ENCODE measurements at places on chromosomes 3 and 15. TPM values are rescaled to one million over a fixed set of nuclear protein-coding genes. Genes with fewer than 3 reads are reported as not detected.
A peak's percentile ranks its signal among the peaks of the same experiment; 100 is the strongest.

DNA sequence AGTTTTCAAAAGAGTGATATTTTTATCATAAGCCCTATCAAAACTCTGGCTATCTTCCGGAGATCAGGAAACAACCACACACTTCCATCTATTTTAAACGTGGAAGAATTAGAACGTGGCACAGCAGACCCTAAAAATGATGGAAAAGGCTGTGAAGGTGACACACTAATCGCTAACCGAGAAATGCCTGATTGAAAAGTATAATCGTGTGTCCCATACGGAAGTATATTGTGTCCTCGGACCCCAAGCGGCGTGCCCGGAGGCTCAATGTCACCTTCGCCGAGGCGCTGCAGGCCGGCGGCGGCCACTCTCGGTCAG is 642 bp downstream of the COX5A start:
- DNase-seq, result no peak

DNA sequence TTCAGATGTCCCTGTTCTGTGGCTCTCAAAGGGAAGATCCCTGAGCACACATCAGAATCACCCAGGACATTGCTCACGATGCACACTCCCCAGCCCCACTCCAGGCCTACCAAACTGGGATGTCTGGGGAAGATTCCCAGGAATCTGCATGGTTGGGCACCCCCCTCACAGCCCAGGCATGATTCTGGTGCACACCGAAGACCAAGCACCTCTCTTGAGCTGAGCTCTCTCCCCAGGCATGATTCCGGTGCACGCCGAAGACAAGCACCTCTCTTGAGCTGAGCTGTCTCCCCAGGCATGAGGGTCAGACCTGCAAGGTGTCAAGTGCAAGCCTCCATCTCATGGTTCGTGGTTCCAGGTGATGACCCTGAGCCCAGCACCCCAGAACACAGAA is 112.2 kb upstream of the MEF2A start:
- no peak for DNase-seq

DNA sequence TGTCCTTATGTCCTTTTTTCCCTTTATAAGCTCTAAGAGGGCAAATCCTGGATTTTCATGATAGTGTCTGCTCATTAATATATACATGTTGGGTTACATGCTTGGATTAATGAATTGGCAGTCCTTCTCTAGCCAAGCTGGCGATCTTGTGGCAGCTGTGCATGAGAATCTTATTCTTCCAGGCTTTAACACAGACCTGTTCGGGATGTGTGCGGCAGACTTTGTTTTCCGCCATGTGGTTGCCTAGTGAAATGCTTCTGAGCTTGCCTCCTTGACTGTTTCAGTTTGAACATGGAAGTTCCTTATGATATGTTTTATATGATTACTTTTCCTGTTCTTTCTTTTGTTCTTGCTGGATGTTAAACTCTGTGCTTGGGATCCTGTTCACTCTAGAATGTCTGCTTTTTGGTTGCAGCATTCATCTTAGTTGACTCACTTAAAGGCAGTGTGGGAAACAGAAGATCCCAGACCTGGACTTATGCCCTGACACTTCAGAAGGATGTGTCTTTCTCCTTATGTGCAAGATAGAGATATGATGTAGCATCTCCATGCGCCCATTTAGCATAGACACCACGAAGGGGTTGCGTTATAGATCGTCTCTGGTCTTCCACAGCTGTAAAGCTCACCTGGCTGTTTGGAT is 7.2 kb downstream of the CHCHD6 start:
- DNase-seq, result no peak

- no peak for DNase-seq
Observed at GRCh38 chr3:150248116-150248887, 159.8 kb upstream of the TSC22D2 start.

DNA sequence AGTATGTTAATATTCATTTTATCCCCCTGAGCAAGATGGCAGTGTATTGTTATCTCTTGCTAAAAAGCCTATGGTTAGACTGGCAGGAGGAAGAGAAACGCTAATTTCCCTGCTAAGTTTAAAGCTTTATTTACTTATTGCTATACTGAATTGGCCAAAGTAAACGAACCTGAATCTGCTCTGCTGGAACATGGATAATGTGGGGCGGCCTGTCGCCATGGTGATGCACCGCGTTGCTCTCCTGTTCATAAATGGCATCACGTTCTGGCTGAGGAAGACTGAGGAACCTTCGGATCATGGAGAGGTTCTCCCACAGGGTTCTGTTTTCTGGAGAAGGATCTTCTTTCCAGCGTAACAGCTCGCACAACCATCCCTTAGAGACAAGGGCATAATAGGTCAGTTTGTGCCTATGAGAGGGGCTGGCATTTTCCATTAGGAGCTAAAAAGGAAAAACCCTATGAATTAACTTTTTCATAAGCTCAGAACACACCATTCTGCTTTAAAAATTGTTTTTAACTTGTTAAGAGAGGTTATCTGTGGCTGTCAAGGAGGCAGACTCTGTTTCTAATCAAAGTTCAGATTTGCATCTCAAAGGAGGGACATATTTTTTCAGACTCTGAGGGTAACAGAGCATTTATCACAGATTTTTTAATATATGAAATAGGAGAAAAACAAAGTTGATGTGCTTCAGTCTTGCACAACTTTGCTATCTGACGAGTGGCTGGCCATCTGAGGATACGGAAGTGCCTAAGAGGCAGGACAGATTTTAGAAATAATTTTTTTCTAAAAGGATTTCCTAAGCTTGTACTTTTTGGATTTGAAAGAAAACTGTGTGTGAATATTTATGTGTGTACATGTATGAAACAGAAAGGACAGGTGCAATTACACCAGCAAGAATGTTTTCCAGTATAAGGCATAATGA is 73.1 kb downstream of the SATB1 start:
- no peak for DNase-seq

DNA sequence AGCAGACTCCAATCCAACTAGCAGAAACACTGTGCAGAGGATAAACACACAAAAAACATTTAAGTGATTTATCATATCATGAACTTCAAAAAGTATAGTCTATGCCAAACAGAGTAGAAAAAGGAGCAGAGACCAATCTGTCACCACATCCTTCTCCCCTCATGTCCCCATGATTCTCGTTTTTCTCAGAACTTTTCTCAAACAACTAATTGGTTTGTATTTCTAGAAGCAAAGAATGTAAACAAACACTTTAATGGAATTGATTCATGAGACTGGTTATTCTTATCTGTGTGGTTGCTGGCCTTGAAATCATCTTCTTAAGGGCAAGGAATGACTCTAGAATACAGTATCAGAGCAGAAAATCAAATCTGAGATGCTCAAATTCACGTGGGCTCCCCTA is 294.2 kb upstream of the THBS1 start:
- DNase-seq, result no peak

DNA sequence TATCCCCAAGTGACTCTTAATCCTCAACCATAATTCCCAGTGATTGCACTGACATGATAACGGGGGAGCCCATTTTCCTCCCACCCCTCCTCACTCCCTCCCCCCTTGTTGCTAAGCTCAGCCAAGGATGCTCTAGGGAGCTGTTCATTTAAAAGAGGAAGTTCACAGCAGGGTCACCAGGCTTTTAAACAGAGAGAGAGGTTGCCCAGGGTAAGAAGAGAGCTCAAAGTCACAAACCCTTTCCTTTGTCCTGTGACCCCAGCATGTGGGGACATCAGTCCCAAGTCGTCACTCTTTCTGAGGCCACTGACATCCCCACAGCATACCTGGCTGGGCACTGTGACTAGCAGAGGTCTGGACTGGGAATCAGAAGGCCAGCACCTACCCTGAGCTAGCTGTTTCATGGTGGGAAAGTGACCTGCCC is 144.1 kb downstream of the RORA start:
- no peak for DNase-seq

GRCh38 chr3:38257583-38257982 is 8.0 kb upstream of the SLC22A13 start:
- DNase-seq, result no peak

GRCh38 chr15:39778021-39778420 is 4.6 kb downstream of the FSIP1 start:
- DNase-seq, result no peak

GRCh38 chr3:24196526-24196925 is 251.4 kb downstream of the NR1D2 start:
- no peak for DNase-seq

GRCh38 chr3:28337230-28337629 is 11.3 kb upstream of the ZCWPW2 start:
- no peak for DNase-seq

GRCh38 chr3:148006508-148006907 is 597.3 kb downstream of the ZIC1 start:
- peak; percentile 61 for DNase-seq

- DNase-seq, result no peak
Observed at GRCh38 chr15:96329403-96329981, 1.0 kb upstream of the NR2F2 start.

DNA sequence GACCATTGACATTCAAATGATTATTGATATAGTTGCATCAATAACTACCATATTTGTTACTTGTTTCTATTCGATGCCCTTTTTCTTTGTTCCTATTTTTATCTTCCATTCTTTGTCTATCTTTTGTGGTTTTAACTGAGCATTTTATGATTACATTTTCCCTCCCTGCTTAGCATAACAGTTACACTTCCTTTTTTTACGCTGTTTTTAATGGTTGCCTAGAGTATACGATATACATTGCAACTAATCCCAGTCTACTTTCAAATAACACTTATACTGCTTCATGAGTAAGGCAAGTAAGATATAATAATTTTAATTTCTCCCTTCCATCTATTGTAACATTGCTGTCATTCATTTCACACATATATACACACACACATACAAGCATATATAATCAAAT is 26.3 kb downstream of the COL6A6 start:
- DNase-seq, result no peak

- DNase-seq, result peak; percentile 6
Observed at GRCh38 chr15:76235186-76235826, 76.0 kb downstream of the ETFA start.

DNA sequence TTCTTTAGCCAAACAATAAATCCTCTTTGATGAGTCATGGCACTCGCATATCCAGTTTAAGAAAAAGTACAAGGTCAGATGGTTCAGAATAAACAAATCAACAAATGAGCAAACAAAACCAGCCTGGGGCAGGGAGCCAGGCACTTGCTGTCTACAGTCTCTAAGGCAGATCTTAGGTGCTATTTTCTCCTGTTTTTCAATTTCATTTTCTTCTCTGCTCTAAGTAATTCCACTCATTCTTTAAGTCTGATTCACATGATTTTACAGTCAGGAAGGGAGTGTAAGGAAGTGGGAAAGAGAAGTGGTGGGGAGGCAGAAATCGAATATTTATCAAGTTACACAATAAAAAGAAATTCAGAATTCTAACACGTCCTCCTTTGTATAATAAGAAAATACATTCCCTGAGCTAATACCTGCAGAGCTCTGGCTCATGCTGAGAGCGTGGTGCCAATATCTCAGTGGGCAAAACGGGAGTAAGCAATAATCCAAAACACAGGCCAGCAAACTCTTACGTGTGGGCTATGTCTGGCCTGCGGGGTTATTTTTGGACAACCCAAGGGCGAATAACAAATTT is 298.6 kb downstream of the ADAMTS17 start:
- peak; percentile 25 for DNase-seq

DNA sequence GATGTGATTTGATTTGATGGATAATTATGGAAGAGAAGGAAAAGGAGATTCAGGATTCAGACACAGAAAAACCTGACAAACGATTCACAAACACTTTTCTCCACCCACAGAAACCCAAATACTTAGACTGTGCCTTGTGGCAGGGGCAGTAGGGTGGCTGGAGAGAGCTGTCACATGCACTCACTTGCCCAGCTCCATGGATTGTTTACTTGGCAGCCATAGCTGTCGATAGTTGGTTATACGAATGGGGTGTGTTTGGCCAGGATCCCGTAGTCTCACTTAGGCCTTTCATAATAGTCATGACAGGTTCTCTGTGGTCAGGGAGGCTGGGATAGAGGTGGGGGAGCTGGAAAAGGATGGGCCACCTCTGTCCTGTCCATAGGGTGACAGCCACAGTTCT is 76.9 kb downstream of the CACNA1D start:
- DNase-seq, result no peak

- no peak for DNase-seq
Observed at GRCh38 chr15:66996094-66996493, 69.3 kb upstream of the SMAD3 start.

DNA sequence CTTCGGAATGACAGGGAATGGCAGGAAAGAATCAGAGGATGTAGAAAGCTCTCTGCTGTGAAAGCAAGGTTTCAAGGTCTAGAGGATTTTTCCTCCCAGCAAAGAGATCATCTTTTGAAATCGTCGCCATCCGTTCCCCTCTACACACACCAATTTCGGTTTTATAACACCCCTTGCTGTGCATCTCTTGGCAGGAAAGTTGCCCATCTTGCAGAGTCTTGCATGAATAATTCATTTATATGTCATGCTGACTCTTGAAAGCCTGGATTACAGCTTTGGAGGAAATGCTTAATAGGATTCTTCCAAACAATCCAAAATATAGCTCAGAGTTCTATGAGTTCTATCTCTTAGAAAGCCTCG is 262.7 kb downstream of the CHL1 start:
- no peak for DNase-seq

DNA sequence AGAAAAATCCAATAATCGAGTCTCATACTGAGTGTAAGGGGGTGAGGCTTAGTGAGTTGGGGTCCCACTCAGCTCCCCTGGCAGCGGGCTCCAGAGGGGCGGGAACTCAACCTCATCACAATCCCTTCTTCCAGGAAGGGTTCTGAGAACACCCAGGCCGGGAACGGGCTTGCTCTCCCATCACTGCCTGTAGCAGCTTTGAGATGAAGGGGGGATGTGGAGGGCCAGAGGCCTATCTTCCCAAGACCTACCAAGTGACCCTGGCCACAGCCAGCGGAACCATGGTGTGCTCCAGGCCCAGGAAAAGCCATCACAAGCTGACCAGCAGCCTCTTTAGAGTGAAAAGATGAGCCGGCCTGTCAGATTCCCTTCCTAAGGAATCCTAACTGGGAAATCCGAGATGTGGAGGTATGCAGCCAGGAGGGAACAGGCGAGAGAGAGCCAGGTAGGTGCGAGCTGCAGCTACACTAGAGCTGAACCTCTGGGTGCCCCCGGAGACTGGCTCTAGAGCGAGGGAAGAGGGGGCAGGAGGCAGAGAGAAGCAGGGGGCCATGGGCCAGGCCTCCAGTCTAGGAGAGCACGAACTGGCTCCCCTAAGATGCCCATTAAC is 18.5 kb downstream of the GRAMD2A start:
- DNase-seq, result no peak

DNA sequence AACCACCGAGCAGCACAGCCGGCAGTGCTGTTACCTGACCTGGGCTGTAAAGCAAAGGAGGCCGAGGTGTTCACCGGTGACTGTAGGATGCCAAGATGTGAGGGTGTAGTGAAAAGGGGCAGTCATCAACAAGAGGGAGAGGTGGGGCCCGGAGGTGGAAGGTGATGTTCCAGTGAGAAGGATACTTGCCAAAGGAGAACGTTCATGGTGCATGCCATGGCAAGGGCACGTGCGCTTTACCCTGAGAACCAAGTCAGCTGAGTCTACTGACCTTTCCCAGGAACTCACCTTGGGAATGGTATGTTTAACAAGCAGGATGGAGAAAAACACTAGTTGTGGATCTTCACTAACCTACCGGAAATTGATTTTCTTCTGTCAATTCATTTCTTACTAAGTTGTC is 211.1 kb downstream of the PDZRN3 start:
- DNase-seq, result no peak

GRCh38 chr3:69319652-69320051 is 66.2 kb downstream of the FRMD4B start:
- no peak for DNase-seq

SLC22A14 gene
- total RNA-seq, result not detected

ENTPD3 gene
- total RNA-seq, result 0.46 TPM

CELF6 gene
- total RNA-seq, result not detected

MCTP2 gene
- 7.5 TPM for total RNA-seq

ARGFX gene
- total RNA-seq, result not detected

MASP1 gene
- not detected for total RNA-seq

AADACL2 gene
- total RNA-seq, result not detected

SLC24A5 gene
- not detected for total RNA-seq

LTK gene
- 0.69 TPM for total RNA-seq

TNFSF10 gene
- total RNA-seq, result 36.2 TPM

STRA6 gene
- total RNA-seq, result 1.9 TPM

Data from epithelial cell of proximal tubule (primary cell).